ENCODE measurements at places on chromosomes 1 and 21. TPM values are rescaled to one million over a fixed set of nuclear protein-coding genes. Genes with fewer than 3 reads are reported as not detected.
A peak's percentile ranks its signal among the peaks of the same experiment; 100 is the strongest.

DNA sequence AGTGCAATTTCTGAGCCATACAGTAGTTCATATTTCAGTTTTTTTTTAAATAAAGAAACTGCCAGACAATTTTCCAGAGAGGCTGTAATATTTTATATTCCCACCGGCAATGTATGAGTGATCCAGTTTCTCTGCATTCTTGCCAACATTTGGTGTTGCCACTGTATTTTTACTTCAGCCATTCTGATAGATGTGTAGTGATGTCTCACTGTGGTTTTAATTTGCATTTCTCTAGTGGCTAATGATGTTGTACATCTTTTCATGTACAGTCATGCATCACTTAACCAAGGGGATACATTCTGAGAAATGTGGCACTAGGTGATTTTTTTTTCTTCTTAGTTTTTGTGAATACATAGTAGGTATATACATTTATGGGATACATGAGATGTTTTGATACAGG, 99.6 kb downstream of the CENPF start:
- no peak for DNase-seq
- H3K36me3 ChIP-seq = peaks cover 4% of the 10 kb centered on the region
- H3K27me3 ChIP-seq = peaks cover 3% of the 10 kb centered on the region

S100A7A gene
- not detected for total RNA-seq

DNA sequence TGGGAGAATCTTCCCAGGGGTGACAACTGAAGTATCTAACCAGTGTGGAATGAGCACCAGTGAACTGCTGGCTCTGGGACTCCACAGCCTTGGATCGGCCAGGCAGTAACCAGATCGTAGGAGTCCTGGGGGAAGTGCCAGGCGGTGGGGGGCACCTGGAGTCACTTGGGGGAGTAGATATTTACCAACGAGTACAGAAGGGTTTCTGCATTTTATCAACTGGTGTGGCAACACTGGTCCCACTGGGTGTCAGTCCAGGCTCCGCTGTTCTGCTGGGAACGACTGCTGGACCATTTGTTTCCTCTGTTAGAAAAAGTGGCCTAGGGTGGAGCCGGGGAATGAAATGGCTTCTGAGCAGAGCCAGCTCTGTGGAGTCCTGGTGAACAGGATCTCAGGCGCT, 14.4 kb downstream of the HEYL start:
- H3K4me1 ChIP-seq = no peaks in the 10 kb centered on the region
- no peak for DNase-seq
- no peak overlapping the region for H3K27ac ChIP-seq
- H3K36me3 ChIP-seq = no peaks in the 10 kb centered on the region
- H3K27me3 ChIP-seq = peaks cover 14% of the 10 kb centered on the region

GRCh38 chr21:15249285-15249993, 184.6 kb upstream of the NRIP1 start:
- no peak overlapping the region for H3K4me3 ChIP-seq
- no peak overlapping the region for H3K27ac ChIP-seq

- H3K27me3 ChIP-seq = no peaks in the 10 kb centered on the region
- peak; percentile 87 for DNase-seq
- H3K4me1 ChIP-seq = peaks cover 8% of the 10 kb centered on the region
- no peak overlapping the region for H3K27ac ChIP-seq
Observed at GRCh38 chr1:3491291-3492246, 37.1 kb downstream of the ARHGEF16 start.

Measured in naive thymus-derived CD8-positive, alpha-beta T cell (primary cell).